ENCODE measurements at places on chromosomes 4 and X.

DNA sequence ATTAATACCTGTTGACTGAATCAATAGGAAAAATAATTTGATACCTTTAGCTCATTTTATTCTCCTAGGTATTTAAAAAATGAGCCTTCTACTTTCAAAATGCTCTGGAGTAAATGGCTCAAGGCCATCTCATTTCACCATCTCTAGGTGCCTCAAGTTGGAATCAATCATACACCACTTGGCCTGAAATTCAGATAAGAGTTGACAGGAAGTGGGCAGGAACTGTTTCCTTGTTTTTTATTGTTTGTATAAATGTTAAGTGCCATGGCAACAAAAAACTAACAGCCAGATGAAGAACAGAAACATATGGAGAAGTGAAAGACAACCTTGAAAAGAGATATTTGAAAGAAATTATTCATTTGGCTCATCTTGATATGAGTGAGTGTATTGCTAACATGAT, 12.4 kb downstream of the LIMCH1 start:
- no peak for DNase-seq

DNA sequence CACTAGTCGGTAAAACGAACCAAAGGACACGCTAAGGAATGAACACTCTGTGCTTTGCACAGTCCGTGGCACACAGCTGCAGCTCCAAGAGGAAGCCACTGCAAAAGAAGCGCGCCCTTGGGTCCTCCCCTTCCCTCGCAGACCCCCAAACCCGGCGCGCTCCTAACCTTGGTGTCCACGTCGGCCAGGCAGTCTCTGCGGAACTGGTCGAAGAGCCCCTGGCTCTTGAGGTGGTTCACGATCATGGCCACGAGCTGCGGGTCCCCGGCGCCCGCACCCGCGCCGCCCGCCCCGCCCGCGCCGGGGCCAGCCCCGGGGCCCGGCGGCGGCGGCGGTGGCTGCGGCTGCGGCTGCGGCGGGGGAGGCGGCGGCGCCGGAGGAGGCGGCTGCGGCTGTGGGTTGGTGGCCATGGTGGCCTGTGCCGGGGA, 333 bp downstream of the BOD1L1 start:
- DNase-seq: no peak

DNA sequence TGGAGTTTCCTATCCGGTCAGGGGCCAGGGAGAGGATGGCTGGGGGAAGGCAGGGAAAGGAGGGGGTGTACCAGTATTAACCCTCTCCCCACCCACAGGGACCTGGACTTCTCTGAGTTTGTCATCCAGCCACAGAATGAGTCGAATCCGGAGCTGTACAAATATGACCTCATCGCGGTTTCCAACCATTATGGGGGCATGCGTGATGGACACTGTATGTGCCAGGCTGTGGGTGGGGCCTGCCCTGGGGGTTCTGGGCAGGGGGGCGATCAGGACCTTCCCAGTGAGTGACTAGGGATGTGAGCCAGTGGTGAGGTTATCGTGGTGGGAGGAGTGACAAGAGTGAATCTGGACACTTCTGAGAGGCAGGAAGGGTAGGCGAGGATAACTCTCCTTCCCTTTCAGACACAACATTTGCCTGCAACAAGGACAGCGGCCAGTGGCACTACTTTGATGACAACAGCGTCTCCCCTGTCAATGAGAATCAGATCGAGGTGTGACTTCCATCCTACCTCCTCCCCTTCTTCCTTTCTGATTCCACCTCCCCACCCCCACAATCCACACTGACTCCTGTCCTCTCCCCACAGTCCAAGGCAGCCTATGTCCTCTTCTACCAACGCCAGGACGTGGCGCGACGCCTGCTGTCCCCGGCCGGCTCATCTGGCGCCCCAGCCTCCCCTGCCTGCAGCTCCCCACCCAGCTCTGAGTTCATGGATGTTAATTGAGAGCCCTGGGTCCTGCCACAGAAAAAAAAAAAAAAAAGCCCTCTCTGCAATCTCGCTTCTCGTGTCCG, 14.6 kb downstream of the USP11 start:
- DNase-seq: no peak

GRCh38 chrX:7570432-7571029, 272.4 kb upstream of the VCX start:
- no peak for DNase-seq

DNA sequence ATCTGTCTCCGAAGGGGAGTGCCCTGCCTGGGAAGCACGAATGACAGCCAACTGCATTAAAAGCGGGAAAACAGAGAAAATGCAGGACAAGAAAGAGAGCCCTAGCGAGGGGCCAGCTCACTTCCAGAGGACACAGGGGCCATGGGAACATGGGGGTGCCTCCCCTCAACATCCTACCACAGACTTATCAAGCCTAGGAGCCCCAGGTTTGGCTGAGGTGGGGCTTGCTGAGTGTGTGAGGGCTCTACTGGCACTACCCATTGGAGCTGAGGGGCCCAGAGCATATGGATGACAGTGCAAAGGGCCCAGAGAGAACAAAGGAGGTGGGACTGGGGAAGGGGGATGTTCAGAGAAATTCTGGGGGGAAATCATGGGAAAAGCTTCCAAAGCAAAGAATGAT, 101.8 kb downstream of the PJA1 start:
- DNase-seq: no peak

GRCh38 chr4:173486714-173487392, 43.2 kb downstream of the HAND2 start:
- DNase-seq: no peak

DNA sequence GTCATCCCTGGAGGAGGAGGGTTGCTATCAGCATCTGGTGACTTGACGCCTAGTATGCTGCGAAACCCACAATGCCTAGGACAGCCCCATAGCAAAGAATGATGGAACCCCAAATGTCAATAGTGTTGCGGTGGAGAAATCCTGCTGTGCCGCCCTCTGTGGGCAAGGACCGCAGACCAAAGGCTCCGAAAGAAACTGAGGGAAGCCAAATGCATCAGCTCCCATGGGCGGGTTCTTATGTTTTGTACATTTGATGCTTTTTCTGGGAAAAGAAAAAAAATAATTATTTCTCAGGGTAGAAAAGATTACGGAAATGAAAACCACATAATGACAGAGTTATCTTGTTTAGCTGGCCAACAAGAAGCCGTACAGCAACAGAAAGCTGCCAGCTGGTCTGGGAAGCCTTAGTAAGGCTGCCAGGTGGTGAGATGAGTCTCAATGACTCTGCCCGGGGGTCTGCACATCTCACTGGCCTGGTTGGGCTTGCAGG, 95.0 kb upstream of the TBL1X start:
- DNase-seq: no peak

DNA sequence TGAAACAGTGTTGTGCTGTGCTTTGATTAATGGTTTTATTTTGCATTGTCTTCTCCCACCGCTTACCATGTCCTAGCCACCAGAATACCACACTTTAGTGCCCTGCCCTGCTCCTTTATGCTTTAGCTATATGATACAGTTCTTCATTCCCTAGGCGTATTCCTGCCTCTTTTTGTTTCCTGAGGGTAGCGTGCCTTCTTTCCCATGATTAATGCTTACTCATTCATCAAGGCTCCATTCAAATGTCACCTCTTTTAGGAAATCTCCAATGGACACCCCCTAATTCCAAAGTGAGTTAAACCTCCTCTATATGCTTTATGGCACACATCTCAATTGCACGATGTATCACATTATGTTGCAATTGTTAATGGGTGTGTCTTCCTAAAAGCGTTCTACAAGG, 46.3 kb downstream of the SPANXD start:
- DNase-seq: no peak

GRCh38 chr4:107692202-107692601, 27.8 kb downstream of the PAPSS1 start:
- no peak for DNase-seq

DNA sequence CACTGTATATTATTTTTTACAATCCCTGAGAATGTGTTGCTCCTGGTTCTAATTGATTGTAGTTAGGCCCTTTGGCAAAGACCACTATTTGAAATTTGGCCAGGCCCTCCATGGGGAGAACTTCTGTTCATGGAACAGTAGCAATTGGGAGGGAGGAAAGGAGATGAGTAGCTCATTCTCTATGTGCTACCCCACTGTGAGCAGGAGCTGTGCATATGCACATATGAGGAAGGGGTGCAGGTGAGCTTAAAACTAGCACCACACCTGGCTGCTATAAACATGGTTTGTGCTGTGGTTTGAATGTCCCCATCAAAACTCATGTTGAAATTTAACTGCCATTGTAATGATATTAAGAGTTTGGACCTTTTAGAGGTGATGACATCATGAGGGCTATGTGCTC, 1483.2 kb downstream of the PCDH7 start:
- no peak for DNase-seq

DNA sequence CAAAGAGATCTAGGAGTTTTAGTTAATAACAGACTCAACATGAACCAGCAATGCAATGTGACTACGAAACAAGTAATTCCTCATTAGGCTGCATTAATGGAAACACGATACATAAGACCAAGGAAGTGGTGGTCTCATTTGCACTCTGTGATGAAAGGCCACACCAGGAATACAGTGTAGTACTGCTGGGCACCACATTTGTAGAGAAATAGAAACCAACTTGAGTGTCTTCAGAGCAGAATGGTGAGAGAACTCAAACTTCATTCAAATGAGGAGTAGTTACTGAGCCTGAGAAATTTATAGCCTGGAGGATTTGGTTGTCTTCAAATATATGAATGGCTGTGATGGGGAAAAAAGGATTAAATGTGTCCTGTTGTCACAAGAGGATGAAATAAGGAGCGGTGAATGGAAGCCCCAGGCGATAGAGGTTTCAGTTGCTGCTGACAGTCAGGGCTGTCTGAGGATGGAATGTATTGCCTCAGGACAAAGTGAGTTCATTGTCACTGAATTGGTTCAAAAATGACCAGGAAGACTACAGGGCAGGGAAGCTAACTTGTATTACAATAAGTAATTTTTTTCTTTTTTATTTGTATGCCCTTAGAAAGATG, 50.9 kb downstream of the NFKB1 start:
- no peak for DNase-seq

- no peak for DNase-seq
Observed at GRCh38 chr4:160450876-160451275, 1348.0 kb downstream of the RAPGEF2 start.

GRCh38 chr4:39525822-39526690, 1.2 kb downstream of the UGDH start:
- DNase-seq: no peak

- no peak for DNase-seq
Observed at GRCh38 chr4:101615652-101616051, 174.9 kb upstream of the BANK1 start.

DNA sequence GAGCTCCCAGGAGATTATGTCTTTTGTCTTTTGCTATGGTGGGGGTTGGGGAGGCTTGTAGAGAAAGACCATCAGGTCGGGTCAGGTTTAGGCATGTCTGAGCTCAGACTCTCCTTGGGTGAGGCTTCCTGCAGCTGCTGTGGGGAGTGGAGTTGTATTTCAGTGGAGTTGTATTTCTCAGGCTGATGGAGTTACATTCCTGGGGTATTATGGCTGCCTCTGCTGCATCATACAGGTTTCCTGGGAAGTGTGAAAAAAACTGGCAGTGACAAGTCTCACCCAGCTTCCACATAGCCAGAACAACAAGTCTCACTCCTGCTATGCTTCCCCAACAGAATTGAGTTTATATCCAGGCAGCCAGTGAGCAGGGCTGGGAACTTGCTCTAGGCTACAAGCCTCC, 119.3 kb downstream of the VSIG4 start:
- DNase-seq: no peak

DNA sequence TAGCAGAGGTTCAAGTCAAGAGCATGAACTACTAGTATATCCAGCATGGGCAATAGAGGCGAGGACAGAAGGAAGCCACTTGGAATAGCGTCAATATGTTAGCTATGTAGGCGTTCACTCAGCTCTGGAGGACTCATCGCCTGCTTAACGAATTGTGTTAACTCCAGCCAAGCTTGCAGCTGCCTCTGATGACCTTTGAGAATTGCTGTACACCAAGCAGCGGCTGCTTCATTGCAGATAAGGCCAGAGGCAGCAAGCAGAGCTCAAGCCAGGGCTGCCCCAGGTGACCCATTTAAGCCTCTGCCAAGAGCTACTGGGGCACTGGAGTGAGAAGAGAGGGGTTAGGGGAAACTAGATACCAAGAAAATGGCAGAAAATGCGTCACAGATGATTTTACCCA, 160.2 kb upstream of the IGFBP7 start:
- DNase-seq: no peak

- no peak for DNase-seq
Observed at GRCh38 chr4:150683775-150684350, 101.9 kb downstream of the MAB21L2 start.

- DNase-seq: no peak
Observed at GRCh38 chrX:120336899-120337298, 25.0 kb upstream of the ATP1B4 start.

GRCh38 chr4:17448689-17449088, 63.2 kb downstream of the QDPR start:
- DNase-seq: no peak

- DNase-seq: no peak
Observed at GRCh38 chr4:185341841-185342240, 53.9 kb downstream of the LRP2BP start.

- DNase-seq: no peak
Observed at GRCh38 chr4:187108845-187109244, 385.2 kb upstream of the FAT1 start.

DNA sequence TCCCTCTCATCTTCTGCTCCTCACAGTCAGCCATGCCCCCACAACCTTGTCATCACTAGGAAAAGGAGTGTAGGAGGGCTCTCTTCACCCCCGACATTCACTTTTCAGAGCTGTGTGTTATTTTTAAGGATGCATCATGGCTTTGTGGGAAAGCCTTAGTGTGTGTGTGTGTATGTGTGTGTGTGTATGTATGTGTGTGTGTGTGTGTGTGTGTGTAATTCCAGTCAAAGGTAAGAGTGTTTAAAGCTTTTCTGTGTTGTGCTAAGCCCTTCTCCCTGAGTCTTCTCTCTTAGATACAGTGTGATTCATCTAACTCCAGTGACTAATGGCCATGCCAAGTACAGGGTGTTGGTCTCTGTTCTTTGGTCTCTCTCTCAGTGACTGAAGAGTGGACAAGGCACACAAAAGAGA, 76.6 kb downstream of the CHIC2 start:
- DNase-seq: no peak

Data from activated CD8-positive, alpha-beta memory T cell treated with anti-CD3 and anti-CD28 coated beads for 24 hours (primary cell).